ENCODE measurements at places on chromosomes 5 and 9. TPM values are rescaled to one million over a fixed set of nuclear protein-coding genes. Genes with fewer than 3 reads are reported as not detected.

Gene UNC13B
- polyA plus RNA-seq = 20.5 TPM

Gene SLC36A3
- polyA plus RNA-seq = not detected

- DNase-seq = no peak
These were observed 122.6 kb downstream of the FBXL17 start for GRCh38 chr5:108259306-108259705.

GRCh38 chr5:59272809-59273427 lies 620.6 kb downstream of the PDE4D start:
- no peak for DNase-seq

DNA sequence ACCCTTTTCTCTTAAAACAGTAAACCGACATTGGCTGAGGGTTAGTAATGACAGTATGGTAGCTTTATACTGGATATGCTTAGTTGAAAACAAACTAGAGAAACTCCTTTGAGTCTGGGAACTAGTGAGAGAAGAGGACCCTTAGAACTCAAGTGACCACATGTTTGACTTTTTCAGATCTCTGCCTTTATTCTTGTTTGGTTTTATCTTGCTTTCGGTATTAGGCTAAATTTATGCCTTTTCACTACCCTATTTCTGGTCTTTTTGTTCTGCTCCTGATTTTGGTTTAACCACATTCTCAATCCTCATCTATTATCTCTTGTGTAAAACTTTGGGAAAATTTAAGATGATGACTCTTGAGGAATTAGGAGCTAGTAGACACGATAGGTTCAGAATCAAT lies 11.0 kb downstream of the SNAPC3 start:
- DNase-seq = no peak
